ENCODE measurements at places on chromosomes 4 and X.
A peak's percentile ranks its signal among the peaks of the same experiment; 100 is the strongest.

- DNase-seq, result no peak
Observed at GRCh38 chr4:169340834-169341233, 70.1 kb upstream of the SH3RF1 start.

DNA sequence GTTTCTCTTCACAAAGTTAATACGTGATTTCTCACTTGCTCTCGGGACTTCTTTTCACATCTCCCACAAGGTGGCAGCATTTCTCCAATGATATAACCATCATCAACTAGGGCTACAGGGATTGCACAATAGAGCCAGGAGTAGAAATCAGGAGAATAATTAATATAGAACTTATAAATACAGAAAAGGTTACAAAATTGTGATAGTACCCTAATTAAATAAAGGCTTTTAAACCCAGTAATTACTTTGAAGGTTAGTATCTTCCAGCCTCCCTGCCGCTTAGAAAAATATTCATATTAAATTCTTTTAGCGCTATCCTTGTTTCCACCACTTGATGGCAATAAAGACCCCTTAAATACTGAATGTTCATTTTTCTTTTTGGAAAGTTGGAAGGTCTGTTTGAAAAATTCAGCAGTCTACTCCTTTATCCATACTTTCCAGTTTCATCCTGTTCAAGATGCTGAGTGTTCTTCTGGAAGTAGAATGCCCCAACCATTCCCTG is 65.8 kb downstream of the RASGEF1B start:
- peak; percentile 59 for DNase-seq

GRCh38 chr4:10336471-10336870 is 120.8 kb downstream of the ZNF518B start:
- no peak for DNase-seq

- no peak for DNase-seq
Observed at GRCh38 chr4:47674144-47674543, 163.7 kb downstream of the CORIN start.

DNA sequence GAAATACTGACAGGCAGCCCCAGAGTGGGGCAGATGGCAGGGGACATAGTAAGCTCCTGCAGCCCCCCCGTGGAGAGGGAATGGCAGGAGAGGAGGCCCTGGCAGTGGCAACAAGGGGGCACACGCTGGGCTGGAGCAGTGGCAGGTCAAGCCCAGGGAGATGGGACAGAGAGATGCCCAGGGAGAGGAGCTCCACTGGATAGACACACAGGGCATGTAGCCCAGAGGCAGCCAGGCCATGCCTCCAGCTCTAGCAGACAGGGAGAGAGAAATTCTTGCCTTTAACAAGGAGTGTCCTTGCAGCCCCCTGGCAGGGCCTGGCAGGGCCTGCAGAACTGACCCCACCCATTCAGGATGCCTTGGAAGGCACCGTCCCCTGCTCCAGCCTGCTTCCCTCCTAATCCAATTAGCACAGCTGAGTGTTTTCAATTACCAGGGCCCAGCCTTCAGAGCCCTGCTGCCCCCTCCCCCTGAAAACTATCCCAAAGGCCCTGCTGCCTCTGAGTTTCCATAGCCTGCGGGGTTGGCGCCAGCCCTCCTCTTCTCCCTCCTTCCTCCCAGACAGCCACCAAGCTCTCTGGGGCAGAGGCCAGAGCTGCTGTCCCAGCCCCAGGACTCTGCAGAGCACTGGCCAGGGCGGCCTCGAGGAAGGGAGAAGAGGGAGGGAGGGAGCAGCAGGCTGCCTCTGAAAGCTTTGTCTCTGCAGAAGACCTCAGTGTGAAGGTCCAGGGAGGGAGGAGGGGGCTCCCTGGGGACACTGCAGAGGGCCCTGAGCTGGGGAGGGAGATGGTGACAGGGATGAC is 12.5 kb downstream of the L1CAM start:
- no peak for DNase-seq

All from prostate gland (tissue), 2 donors.